ENCODE measurements at places on chromosomes 1 and 21. TPM values are rescaled to one million over a fixed set of nuclear protein-coding genes. Genes with fewer than 3 reads are reported as not detected.

DNA sequence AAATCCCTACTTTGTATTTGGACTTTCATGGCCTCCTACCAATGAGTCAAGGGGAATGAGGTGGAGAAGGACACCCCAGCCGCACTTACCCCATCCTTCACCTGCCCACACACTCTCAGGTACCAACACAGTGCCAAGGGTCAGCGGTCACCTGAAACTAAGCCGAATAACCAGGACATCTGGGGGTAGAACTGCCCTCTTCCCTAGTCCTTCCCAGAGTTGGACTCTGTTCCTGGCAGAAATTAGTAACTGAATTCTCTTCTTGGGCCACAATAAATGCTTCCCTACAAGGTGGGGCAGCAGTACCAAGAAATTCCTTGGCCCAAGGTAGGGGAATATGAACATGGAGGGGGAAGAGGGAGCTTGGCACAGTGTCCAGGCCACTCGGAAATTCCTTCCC, 7.3 kb downstream of the SLC45A3 start:
- no peak for DNase-seq

DNA sequence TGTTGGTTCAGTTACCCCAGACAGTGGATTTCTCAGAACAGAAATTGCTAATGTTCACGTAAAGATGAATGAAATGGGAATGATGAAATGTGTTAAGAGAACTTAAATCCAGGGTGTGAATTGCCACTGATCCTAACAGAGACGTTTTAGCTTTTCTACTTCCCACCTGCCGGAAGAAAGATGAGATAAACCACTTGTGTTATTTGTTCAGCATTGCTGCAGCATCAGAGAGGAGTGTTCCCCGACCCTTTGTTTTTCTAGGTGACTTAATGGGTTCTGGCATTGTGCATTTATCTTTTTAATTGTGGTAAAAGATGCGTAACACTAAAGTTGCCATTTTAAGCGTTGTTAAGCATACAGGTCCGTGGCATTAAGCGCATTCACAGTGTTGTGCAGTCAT, 122.3 kb downstream of the GALNT2 start:
- no peak for DNase-seq

The C4BPB gene
- total RNA-seq, result not detected

The LY9 gene
- not detected for total RNA-seq

All from neural crest cell (in vitro differentiated cells).